Vagina (tissue), 2 donors: ENCODE measurements at places on chromosomes 4 and X.
A peak's percentile ranks its signal among the peaks of the same experiment; 100 is the strongest.

- no peaks in the 10 kb centered on the region for H3K36me3 ChIP-seq
- no peak for DNase-seq
- no peaks in the 10 kb centered on the region for H3K27me3 ChIP-seq
- peaks cover 16% of the 10 kb centered on the region for H3K4me1 ChIP-seq
- no peak overlapping the region for H3K4me3 ChIP-seq
- no peak overlapping the region for H3K27ac ChIP-seq
Measured at GRCh38 chr4:3710451-3711182, 55.6 kb upstream of the ADRA2C start.

- no peak overlapping the region for H3K27ac ChIP-seq
- H3K4me3 ChIP-seq, result no peak overlapping the region
- no peaks in the 10 kb centered on the region for H3K27me3 ChIP-seq
- no peaks in the 10 kb centered on the region for H3K36me3 ChIP-seq
- H3K4me1 ChIP-seq, result no peaks in the 10 kb centered on the region
- DNase-seq, result no peak
Measured at GRCh38 chr4:129278868-129279267, 182.9 kb downstream of the C4orf33 start.

DNA sequence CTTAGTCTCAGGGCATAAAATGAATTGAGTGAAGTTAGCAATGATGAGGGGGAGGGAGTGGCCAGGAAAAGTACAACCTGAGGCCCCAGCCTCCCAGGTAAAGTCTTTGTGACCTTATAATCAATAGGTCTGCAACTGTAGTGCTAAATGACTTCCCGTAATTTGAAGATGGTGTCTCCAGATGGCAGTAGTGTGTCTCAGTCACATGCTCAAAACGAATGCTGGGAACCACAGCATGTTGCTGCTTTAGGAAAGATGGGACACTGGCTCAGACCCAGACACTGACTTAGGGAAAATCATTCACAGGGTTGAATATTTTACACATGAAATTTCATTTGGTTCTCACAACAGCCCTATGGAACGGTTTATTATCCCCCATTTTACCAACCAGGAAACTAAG, 10.3 kb downstream of the SRPX2 start:
- H3K27me3 ChIP-seq, result no peaks in the 10 kb centered on the region
- H3K27ac ChIP-seq, result no peak overlapping the region
- DNase-seq, result no peak
- H3K4me1 ChIP-seq, result peaks cover 9% of the 10 kb centered on the region

- no peaks in the 10 kb centered on the region for H3K36me3 ChIP-seq
- no peak for DNase-seq
- H3K4me1 ChIP-seq, result no peaks in the 10 kb centered on the region
- H3K27ac ChIP-seq, result no peak overlapping the region
- no peaks in the 10 kb centered on the region for H3K27me3 ChIP-seq
- H3K4me3 ChIP-seq, result no peak overlapping the region
Measured at GRCh38 chrX:135185795-135186443, 14.7 kb upstream of the CT55 start.

- DNase-seq, result no peak
- no peaks in the 10 kb centered on the region for H3K4me1 ChIP-seq
- H3K27ac ChIP-seq, result no peak overlapping the region
- no peak overlapping the region for H3K4me3 ChIP-seq
- H3K27me3 ChIP-seq, result no peaks in the 10 kb centered on the region
- no peaks in the 10 kb centered on the region for H3K36me3 ChIP-seq
Measured at GRCh38 chr4:156568484-156568883, 403.1 kb downstream of the PDGFC start.

DNA sequence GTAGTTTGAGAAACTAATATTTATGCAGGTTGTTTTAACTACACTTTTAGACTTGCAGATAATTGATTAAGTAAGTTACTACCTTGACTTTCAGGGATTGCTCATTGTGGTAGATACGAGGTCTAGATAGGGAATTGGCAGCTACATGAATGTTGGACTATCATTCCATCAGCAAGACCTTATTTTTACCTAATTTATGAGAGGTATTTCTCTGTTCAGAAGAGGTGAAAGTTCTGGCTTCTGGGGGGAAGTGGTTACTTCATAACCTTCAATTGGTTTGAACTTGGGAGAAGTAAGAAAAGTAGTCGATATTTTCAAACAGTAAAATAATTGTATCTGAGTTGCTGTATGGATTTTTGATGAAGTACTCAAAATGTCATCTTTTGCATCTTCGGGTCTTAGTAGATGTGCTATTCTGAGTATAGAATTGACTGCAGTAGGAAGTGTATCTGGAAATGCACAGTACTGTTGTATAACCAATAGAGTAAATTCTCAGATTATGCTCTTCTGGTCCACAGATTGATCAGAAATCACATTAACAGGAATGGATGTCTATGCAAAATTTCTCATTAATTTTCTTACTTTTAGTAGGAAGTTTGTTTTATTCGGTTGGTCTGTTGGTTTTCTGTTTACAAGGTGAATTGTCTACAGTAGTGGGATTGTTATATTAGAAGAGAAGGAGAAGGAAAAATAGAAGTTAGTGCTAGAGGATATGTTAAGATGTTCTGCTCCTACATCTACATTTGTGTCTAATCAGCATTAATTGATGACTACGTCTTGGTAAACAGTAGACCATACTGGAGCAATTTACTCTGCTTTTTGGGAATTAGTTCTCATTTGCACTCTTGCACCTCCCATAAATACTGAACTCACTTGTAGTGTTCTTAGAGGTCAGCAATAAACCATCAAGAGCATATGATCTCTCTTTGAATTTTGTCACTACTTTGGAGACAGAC, 3.0 kb downstream of the NFKB1 start:
- peak overlapping the region; percentile 99 for H3K27ac ChIP-seq
- peaks cover 71% of the 10 kb centered on the region for H3K4me1 ChIP-seq
- H3K27me3 ChIP-seq, result no peaks in the 10 kb centered on the region
- DNase-seq, result no peak
- H3K4me3 ChIP-seq, result peak overlapping the region; percentile 93

DNA sequence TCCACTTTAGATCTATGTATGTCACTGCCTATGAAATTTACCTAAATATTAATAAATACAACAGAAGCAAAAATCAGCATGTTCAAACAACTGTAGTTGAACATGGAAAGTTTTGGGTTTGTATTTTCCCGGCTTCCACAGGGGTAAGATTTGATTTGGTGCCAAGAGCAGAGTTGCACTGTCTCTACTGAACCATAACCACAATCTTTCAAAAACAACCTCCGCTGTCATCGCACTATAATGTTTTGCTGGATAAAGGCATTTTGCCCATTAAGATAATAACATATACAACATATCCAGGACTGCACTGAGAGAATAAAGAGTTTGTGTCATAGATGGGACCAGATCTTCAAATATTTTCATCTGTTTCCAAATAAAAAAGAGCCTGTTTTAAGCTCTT, 94.9 kb downstream of the TENM3 start:
- H3K27ac ChIP-seq, result no peak overlapping the region
- H3K4me3 ChIP-seq, result no peak overlapping the region
- no peaks in the 10 kb centered on the region for H3K27me3 ChIP-seq
- DNase-seq, result no peak
- peaks cover 13% of the 10 kb centered on the region for H3K4me1 ChIP-seq
- no peaks in the 10 kb centered on the region for H3K36me3 ChIP-seq
